ENCODE measurements at places on chromosomes 7 and 10.
A peak's percentile ranks its signal among the peaks of the same experiment; 100 is the strongest.

GRCh38 chr10:105807935-105808587 lies 1167.0 kb downstream of the SORCS3 start:
- no peak for DNase-seq

DNA sequence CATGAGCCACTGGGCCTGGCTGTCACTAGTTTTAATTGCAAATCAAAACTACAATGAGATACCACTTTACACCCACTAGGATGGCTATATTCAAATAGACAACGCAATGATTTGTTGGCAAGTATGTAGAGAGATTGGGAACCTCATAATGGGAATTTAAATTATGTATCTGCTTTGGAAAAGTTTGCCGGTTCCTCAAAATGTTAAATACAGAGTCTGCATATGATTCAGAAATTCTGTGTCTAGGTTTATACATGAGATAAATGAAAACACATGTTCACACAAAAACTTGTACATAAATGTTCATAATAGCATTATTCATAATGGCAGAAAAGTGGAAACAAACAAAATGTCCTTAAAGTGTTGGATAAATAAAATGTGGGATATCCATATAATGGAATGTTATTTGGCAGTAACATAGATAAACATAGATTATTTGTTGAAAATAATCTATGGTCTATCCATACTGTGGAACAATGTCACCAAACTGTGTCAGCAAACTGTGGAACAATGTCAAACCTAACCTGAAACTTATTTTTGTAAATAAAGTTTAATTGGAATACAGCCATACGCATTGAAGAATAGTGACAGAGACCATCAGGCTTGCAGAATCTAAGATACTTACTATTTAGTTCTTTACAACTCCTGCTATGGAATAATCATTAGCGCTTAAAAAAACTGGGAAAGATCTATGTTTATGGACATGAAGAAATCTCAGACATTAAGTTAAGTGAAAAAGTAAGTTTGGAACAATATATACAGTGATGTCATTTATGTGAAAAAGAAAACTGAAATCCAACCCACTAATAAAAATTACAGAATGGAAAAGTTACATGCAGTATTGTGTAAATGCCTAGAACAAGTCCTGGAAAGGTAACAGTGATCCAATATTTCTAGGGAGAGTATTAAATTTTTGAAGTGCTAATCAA lies 70.9 kb downstream of the CCDC7 start:
- DNase-seq: no peak

GRCh38 chr10:23263441-23264164 lies 71.5 kb downstream of the PTF1A start:
- DNase-seq: no peak

DNA sequence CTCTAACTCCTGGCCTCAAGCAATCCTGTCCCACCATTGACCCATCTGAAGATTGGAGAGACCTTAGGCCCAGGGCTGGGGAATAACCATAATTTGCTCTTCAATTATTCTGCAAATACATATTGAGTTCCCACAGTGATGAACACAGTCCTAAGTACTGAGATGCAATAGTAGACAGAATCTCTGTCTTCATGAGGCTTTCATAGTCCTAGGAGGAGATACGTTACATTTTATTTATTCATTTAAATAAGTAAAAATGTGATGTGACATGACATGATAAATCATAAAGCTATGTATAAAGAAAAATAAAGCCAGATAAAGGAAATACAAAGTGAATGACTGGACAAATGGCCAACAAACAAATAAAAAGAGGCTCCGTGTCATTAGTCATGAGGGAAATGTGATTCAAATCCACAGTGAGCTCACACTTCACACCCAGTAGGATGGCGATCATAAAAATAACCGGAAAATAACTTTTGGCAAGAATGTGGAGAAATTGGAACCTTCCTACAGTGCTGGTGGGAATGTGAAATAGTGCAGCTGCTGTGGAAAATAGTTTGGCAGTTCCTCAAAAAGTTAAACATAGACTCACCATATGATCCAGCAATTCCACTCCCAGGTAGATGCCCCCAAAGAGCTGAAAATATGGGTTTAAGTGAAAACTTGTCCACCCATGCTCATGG lies 52.1 kb upstream of the JCAD start:
- DNase-seq: no peak

- no peak for DNase-seq
Observed at GRCh38 chr7:53302496-53303246, 267.2 kb downstream of the POM121L12 start.

GRCh38 chr7:152351168-152351567 lies 84.6 kb downstream of the KMT2C start:
- DNase-seq: no peak

DNA sequence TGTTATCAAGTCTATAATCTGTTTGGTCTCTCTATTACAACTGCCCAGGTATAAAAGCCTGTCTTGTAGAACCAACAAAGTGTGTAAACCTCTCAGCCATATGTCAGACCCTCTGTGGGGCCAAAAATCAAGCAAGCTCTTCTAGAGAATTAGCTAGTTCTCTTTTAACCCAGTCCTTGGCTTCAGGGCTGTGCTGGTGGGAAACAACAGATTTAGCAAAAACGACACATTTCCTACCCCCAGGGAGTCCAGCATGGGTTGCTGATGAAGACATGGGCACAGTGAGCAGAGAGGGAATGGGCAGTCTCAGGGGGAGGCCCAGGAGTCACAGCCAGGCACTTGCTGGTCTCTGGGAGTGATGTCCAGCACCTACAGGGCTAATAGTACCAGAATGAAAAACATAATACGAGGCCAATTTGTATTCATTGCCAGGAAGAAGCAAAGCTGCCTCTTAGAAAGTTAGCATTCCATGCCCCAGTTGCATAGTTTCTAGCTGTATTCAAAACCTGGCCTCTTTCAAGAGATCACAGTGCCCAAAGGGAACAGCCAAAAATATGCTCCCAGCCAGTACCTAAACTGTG lies 80.1 kb downstream of the FRMD4A start:
- peak; percentile 29 for DNase-seq

- no peak for DNase-seq
Observed at GRCh38 chr7:112069879-112070321, 136.3 kb downstream of the DOCK4 start.

DNA sequence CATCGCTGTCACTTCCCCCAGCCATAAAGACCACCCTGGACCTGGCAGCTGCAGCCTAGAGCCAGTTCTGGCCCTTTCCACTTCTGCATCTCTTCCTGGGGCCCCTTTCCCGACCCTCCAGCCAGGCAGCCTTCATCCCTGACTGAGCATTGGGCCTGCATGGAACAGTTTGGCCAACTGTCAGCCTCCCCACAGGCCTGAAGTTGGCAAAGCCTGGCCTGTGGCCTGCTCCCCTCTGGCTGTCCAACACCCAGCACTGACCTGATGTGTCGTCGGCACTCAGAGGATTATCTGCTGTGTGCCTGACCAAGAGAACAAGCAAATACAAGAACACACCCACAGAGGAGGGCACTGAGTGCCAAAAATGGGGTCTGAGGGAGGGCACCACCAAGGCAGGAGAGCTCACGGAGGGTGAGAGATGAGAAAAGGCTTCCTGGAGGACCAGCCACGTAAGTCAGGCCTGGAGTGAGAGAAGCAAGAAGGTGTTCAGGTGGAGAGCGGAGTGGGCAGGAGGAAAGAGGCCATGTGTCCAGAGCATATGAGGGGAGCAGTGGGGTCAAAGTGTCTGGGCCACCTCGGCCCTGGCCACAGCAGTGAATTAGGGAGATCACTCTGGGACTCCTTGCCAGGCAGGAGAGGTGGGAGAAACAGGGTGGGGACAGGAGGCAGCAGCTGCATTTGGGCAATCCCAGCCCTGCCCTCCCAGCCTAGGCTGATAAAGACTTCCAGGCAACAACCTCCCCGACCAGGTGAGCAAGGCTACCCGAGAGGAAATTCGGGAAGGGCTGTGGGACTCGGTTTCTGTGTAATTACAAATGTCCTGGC lies 4.5 kb downstream of the GPRIN2 start:
- DNase-seq: no peak

- no peak for DNase-seq
Observed at GRCh38 chr7:46810986-46811385, 770.9 kb downstream of the TNS3 start.

Data from midbrain (tissue), 1 donor.